ENCODE measurements at places on chromosomes 2 and 18. TPM values are rescaled to one million over a fixed set of nuclear protein-coding genes. Genes with fewer than 3 reads are reported as not detected.

VIL1 gene
- total RNA-seq = not detected

GPR39 gene
- total RNA-seq = 0.98 TPM

MLPH gene
- 37.0 TPM for total RNA-seq

SPATS2L gene
- 48.6 TPM for total RNA-seq

UCN gene
- total RNA-seq = 0.30 TPM

CFC1B gene
- total RNA-seq = not detected

RNMT gene
- 8.9 TPM for total RNA-seq

SDC1 gene
- total RNA-seq = 9.6 TPM

Data from smooth muscle cell of the coronary artery (primary cell).